Choroid plexus epithelial cell (primary cell): ENCODE measurements at places on chromosomes 3 and 15.

- no peak for DNase-seq
Measured at GRCh38 chr15:52762621-52763020, 27.5 kb downstream of the ONECUT1 start.

DNA sequence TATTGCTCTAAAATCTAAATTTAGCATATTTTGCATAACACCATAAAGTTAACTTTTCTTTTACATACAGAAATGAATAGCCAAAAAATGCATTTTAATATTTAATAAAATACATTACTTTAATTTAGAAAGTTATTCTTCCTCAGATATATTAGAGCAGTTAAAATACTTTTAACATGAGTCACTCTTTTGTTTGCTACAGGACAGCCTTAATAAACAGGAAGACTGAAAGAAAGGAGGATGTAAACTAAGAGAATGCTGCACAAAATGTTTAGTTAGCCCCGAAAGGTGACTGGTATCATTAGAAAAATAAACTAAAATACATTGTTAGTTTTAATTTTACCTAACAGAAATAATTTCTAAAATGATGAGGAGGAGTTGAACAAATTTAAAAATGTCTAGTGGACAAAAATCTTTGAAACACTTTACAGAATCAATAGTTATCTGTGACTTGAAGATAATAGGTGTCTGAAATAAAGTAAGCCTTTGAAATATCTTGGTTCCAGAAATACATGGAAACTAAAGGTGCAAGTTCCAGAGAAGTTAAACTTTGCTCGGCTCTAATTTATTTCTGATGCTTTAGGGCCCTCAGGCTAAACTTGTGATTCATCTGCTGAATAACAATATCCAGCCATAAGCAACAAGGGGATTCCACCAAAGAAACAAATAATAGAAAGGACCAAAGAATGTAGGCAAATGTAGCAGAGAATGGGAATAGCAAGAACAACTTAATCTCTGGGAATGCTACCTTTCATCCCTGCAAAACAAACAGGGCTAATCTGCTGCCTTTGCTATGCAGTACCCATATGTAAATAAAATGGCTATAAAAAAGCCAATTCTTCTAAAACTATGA lies 138.3 kb upstream of the UBP1 start:
- peak; percentile 42 for DNase-seq

DNA sequence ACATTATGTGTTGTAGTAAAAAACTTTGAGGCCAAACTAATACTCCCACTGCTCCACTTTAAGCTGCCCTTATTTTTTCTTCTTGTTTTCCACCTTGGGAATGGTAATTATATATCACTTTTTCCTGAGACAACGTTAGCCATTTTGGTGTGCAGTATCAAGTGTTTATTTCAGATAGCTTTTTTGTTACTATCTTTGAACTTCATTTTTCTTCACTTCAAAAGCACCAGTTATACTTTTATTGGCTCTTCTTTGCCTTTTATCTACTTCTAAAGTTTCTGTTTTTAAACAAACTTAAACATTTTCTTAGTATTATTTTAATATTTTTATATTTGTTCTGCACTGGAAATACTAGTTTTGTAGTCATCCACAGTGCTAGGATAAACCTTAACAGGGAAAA lies 6.5 kb downstream of the TOPAZ1 start:
- no peak for DNase-seq

DNA sequence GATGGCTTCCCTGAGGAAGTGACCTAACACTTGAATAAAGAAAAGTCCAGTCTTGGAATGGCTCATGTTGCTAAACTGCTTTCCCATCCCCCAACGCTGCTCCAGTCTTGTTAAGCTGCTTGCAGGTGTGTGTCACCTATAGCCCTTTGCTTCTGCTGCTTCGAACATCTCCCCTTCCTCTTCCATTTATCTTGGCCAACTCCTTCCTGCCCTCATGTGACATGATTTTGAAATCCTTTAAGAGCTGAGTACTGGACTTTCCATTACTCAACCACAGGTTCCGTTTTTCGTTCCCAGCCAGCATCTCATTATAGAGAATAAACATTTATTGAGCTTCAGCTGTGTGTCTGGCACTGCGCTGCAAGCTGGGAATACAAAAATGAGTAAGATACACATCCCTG lies 1.7 kb downstream of the ATG7 start:
- DNase-seq: peak; percentile 39

- peak; percentile 98 for DNase-seq
Measured at GRCh38 chr3:161890147-161890625, 393.6 kb downstream of the OTOL1 start.

DNA sequence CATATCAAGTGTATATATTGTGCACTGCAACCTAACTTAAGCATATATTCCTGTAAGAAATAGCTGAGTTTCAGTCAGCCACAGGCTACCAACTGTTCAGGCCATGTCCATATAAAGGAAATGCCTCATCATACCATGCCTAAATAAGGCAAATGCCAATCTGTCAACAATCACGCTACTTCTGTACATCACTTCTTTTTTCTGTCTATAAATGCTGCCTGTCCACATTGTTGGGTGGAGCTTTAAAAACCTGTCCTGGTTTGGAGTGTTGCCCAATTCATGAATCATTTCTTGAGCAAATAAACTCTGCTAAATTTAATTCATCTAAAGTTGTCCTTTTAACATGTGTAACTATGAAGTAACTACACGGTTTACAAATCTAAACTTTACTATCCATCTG lies 1091.9 kb downstream of the NSUN3 start:
- peak; percentile 26 for DNase-seq

GRCh38 chr3:161423911-161424522 lies 52.7 kb upstream of the SPTSSB start:
- DNase-seq: peak; percentile 68

- DNase-seq: peak; percentile 10
Measured at GRCh38 chr3:126816986-126817777, 113.1 kb downstream of the CHCHD6 start.

DNA sequence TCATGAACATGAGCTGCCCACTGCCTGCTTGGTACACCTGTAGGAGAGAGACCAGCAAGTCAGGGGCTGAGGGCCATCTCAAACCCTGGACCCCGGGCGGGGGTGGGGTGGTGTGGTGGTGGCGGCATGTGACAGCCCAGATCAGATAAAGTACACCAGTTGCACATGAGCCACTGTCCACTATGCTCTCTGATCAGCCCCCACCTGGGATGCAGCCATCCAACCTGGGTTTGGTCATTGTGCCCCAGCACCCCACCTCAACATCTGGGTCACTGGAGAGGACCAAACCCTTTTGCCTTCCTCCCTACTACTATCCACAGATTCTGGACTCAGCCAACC lies 3.0 kb upstream of the NCKIPSD start:
- no peak for DNase-seq

DNA sequence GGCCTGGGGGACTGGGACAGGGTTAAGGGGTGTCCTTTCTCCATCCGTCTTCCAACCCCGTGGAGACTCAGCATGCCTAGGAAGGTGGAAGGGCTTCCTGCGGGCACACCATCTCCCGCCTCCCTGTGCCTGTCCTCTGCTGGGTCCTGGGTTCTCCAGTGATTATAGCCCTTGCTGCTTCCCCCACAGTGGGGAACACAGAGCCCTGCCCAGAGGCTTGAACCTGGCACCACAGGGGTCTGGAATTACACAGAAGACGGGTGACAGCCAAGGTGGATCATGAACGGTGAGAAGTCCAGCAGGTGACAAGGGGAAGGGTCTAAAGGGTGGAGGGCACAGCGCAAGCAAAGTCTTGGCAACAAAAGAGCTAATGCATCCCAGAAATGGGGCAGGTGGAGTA lies 6.2 kb upstream of the SEMA3B start:
- no peak for DNase-seq

GRCh38 chr3:31294430-31295149 lies 238.1 kb upstream of the STT3B start:
- no peak for DNase-seq

DNA sequence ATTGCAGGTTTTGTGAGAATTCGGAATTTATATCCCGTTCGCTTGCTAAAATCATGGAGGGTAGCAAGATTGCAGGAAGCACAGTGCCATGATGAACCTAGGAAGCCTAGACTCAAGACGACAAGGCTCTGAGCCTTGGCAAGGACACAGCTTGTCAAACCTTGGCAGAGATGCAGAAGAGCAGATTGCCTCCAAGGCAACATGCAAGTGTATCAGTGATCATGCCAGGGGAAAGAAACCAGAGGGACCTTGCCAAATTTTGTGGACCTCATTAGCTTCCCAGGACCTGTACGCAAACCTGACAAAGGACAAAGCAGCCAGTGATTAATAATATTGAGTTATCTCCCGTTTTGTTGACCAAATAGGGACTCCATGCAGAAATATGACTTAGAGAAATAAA lies 159.7 kb downstream of the GOLIM4 start:
- DNase-seq: no peak

GRCh38 chr15:35293353-35294130 lies 208.4 kb upstream of the NANOGP8 start:
- peak; percentile 81 for DNase-seq

- peak; percentile 49 for DNase-seq
Measured at GRCh38 chr3:39101022-39101689, 6.3 kb downstream of the GORASP1 start.

GRCh38 chr15:59372352-59373211 lies at the start of gene MYO1E:
Gene MYO1E, minus strand, starts transcription at chr15:59372871. Its CDS starts 371 bp downstream, at chr15:59372500.
- DNase-seq: peak; percentile 98

- no peak for DNase-seq
Measured at GRCh38 chr3:171018156-171018935, 8.2 kb downstream of the SLC2A2 start.

DNA sequence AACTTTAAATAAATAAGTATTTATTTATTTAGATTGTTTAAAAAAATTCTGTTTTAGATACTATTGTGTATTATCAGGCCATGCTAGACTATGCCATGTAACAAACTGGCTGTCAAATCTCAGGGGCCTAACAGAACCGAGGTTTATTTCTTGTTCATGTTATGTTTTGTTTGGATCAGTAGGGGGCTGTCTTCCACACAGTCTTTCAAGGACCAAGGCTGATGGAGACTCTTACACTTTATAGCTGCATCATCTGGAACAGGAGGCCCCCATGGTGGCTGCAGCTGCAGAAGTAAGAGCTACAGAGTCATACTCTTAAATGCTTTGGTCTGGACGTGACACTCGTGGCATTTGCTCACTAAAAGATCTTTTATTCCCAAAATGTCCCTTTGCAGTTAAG lies 33.0 kb upstream of the ARL14 start:
- DNase-seq: no peak

DNA sequence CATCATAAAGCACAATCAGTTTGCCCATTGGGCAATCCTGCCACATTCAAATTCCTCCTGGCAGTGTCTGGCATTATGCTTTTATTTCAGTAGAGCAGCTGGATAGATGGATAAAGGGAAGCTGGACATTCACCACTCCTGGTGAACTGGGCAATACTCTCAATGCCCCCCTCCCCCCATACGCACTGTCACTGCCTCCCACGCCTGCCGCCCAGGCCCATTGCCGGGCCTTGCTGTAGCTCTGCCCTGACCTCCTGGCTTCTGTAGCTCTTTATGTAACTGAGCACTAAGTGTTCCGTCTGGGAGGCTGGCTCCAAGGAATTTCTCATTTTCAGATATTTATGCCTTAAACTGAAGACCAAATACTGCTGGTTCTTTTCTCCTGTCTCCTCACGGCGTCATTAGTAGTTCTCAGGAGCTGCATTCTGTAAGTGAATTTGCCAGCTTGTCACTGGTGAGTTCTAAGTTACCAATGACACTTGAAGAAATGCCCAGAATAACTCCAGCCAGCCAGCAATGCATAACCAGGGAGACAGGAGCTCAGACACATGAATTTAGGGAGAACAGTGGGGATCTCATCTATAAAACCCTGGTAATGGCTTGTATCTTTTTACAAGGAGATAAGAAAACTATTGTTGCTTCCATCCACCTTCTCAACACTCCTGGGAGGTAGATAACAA lies 25.5 kb upstream of the RASGRF1 start:
- no peak for DNase-seq
